ENCODE measurements at places on chromosomes 12 and 14.

DNA sequence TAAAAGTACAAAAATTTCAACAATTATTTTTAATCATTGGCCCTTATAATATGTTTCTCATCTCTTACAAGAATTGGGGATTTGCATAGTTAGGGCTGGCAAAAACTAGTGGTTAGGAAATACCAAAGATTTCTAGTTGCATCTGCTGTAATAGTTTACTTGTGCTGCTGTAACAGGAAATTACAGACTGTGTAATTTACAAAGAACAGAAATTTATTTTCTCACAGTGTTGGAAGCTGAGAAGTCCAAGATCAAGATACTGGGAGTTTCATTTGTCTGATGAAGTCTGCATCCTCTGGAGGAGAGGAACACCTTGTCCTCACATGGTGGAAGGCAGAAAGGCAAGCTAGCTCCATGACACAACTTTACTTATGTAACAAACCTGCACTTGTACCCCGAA lies 157.0 kb downstream of the FLRT2 start:
- DNase-seq, result no peak

GRCh38 chr12:56158926-56159461 lies 835 bp downstream of the MYL6 start:
- DNase-seq, result no peak

GRCh38 chr14:51845811-51846210 lies 14.6 kb upstream of the GNG2 start:
- no peak for DNase-seq

DNA sequence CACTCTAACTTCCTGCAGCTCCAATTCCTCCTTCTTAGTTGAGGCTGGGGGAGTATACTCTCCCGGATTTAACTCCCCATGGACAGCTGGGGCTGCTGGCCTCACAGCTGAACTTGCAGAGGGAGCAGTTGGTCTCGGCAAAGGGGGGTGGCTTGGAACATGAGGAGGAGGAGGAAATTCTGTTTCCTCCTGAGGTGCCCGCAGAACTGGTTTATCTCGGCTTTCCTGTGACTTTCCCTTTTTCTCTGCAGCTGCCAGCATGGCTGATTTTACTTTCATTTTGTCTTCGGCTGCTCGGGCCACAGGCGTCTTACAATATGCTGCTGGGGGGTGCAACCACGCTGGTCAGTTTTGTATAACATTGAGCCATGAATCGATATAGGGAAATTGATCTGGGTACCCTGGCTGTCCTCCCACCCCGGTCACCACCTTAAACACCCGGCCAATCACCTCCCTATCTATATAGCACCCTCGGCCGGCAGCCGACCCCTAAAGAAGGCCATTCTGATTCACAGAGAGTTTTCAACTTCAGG lies 1317.6 kb downstream of the TMEM121 start:
- DNase-seq, result no peak

DNA sequence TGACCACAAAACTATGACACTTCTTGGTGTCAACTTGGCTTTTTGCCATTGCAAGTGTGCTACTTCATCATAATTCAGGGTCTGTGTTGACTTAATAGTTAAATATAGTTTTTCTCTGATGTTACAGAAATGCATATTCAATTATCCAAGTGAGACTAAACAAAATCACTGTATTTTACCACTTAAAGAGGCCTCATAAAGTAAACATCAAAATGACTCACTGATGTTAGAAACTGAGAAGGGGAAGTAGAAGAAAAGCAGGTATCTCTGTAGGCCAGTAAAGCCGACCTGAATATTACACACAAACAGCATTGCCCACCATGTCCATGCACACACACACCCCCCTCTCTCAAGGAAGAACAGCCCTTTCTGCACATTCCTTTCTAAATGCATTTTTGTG lies 55.4 kb downstream of the RPAP3 start:
- DNase-seq, result no peak

DNA sequence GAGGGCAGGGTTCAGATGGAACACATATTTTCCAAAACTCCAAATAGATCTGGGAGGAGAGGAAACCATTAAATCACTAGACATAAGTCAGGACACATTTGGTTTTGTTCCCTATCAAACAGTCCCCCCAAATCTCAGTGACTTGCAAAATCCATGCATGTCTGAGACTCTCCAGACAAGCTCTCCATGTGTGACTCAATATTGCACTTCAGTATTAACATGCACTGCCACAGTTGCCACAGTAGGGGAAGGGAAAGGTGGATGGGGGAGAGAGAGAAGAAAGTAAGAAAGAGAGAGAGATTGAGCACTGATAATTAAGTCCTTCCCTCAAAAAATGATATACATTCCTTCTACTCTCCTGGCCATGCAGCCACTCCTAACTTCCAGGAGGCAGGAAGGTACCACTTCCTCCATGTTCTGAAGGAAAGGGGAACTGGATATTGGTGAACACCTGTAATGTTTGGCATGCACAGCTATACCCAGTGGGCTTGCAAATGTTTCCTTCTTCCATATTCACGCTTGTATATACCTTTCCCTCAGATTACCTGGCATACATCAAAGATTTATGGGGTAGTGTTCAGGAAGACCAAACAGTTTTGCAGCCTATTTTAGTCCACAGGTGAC lies 310.0 kb downstream of the ZFP36L1 start:
- DNase-seq, result no peak

DNA sequence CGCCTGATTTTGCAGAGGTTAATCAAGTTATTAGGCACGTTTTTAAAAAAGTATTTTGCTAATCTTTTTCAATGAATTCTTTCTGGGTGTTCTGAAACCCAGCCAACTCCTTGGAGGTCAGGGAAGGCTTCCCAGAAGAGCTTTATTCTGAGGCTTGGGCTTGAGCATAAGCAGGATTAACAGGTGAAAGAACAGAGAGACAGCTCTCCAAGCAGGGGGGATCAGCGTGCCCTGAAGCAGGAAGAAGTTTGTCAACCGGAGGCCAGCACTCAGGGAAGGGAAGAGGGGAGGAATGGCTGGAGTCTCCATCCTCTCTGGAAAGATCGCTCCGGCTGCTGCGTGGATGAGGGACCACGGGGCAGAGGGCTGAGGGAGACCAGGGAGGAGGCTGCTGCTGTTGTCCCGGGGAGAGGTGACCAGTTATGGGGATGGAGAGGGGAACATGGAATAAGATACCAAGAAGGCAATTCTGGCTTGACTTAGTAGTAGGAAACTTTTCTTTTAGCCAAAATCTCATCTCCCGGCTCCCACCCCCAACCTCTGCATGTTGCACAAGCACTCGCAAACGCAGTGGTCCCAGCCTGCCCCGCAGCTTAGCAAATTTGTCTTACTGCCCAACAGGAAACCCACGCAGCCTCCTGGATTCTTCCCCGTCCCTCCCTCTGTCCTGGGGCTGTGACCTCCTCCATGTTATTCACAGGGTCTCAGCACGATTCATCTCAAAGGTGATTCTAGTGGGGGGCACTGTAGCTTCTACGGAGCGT lies 1.1 kb upstream of the SSH1 start:
- DNase-seq, result no peak

DNA sequence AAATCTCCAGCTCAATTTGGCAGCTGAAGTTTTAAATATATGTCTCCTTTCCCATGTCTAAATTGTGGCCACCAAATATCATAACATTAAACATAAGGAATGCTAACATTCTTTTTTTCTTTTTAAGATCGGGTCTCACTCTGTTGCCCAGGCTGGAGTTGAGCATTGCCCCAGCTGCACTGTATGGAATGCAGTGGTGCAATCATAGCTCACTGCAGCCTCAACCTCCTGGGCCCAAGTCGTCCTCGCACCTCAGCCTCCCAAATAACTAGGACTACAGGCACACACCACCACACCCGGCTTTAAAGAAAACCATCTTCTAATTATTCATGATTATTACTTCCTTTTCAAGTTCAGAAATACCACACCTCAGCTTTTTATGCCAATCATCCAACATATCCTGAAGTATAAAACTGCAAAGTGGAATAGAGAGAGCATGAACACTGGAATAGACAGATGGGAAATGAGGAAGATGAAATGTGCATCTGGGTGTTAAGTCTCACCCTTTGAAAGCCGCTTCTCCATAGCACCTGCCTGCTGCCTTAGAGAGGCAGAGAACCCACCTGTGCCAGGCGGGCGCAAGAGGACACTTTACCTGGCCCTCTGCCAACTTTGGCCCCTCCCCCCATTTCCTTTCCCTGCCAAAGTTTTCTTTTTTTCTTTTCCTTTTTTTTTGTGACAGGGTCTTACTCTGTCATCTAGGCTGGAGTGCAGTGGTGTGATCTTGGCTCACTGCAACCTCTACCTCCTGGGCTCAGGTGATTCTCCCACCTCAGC lies 2.8 kb upstream of the EML1 start:
- DNase-seq, result no peak

GRCh38 chr14:68377459-68377858 lies 415.4 kb downstream of the ZFP36L1 start:
- no peak for DNase-seq

DNA sequence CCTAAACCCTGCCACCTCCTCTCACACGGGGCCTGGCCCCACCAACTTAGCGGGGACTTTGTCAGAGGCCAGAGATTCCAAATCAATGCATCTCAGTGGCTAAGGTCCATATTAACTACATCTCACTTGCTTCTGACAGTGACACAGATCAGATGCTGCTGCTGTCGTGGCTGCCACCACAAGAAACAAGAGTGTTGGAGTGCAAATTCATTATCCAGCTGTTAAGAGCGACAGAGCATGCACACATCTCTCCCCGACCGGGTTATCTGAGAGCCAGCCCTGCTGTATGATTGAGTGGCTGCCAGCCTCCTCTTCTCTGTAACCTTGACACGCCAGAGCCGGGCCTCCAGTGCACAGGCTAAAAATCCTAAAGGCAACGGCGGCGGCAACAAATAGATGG lies 40.2 kb downstream of the SPRING1 start:
- DNase-seq, result no peak

- no peak for DNase-seq
These were observed 123.8 kb downstream of the GCH1 start for GRCh38 chr14:54778618-54779345.

DNA sequence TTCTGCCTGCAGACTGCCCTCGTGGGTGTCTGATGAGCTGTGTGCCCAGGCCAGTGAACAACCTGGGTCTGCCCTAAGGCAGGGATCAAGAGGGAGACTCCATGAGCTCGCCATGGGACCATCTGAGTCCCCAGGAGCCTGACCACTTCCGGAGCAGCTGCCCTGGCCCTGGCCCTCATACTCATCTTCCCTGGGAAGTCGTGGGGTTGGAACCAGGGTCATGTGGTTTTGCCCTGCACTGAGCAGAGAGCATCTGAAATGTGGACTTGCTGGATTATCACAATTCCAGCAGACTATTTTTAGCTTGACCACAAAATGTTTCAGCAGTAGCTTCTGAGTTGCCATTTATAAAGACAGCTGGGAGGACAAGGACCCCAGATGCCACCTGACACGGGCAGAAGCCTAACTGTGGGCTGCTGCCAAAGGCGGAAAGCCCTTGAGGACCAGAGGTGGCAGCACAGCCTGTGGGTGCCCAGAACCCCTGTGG lies 6.7 kb downstream of the BTBD6 start:
- no peak for DNase-seq

DNA sequence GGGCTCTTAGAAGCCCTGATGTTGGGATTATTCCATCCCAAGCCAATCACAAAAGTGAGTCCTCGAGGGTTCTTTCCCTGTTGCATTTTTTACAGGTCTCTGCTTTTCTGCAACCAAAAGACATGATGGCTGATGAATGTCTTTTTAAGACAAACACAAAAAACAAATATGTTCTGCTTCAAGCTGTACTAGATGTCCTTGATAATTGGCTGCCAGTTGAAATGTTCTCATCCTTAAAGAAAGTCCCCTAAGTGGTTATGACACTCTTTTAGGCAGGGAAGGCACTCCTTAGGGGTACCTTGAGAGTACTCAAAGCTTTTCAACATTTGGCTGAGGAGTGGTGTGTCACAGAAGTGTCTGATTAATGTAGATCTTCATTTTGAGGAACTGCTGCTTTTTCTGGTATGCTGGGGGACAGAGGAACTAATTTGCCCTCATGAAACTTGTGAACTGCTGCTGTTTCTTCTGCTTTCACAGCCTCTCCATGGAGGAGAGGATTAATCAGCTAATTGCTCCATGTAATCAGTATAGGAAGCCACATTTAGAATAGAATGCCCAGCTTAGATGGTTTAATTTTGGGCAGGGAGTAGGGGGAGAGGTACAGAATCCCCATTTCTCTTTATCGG lies 22.8 kb upstream of the IGF1 start:
- no peak for DNase-seq

GRCh38 chr12:40262657-40263056 lies 37.9 kb downstream of the LRRK2 start:
- DNase-seq, result no peak

DNA sequence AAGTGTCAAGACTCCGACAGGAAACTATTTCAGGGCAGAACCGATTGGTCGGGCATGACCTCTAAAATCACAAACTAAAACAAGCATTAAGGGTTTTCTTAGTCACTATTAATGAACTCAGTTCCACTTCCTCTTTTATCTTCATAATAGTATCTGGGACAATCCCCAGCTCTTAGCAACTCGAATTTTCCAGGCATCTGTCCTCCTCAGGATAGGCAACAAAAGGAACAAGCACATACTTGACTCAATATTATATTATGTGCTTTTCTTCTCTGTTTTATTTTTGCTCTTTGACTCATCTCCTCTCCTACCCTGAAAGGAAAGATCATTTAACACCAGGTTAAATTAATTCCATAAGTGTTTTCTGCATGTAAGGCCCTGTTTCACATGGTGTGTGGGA lies 638.3 kb upstream of the TBX3 start:
- no peak for DNase-seq

DNA sequence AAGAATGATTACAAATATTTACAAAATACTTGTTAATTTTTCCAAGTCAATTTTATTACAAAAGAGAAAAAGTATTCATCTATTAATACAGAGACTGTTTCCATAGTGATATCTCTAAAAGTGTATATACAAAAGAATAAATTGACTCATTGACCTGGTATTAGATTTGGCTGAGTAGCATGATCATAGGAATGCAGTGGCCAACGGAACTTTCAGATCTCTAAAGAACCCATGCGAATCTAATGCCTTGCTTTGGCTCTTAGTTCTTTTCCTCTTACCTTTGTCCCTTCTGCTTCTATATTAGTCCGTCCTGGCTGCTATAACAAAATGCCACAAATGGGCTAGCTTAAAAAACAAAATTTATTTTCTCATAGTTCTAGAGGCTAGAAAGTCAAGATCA lies 717.8 kb downstream of the TMTC2 start:
- DNase-seq, result no peak

DNA sequence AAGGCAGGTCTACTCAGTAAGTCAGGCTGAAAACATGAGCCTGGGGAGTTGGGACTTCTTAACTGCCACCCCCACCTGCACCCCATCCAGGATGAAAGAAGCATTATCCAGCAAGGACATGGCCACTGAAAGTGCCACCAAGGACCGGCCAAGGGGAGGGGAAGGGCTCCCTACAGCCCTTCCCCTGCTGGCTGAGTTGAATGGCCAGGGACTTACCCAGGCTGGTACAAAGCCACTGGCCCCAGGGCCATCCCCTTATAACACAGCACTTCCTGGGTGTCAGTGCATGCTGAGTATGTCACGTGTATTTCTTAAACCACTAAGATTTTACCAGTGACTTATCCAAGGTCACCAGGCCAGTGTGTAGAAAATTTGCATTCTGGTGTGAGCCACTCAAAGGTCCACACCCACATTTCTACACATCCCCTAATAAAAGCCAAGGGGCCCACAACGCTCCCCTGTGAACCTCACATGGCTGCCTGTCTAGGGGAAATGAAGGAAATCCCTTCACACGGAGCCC lies 29.3 kb upstream of the ZFP36L1 start:
- DNase-seq, result no peak

- DNase-seq, result no peak
These were observed 32.0 kb downstream of the SSH1 start for GRCh38 chr12:108825201-108825950.

All from stimulated activated CD8-positive, alpha-beta memory T cell treated with anti-CD3 and anti-CD28 coated beads, Interleukin-4, amount 100 ng/mL, for 1 hour (primary cell).